ENCODE measurements at places on chromosomes 7 and 10.

GRCh38 chr10:79191951-79192676 is 123.3 kb downstream of the ZMIZ1 start:
- DNase-seq, result peak; percentile 28

DNA sequence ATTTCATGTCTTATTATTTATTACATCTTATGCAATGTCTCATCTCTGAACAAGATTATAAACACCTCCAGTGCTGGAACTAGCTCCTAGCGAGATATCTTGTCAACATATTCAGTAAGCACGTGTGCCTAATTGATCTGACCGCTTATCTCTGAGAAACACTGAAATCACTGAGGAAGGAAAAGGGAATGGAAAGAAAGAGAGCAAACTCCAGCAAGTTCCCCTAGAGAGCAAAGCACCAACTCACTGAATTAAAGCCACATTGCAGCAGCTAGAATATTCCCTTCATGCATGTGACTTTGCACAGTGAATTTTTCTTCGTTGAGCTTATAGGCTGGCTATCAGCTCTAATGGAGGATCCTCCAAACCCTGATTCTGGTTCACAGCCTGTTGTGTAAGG is 177.1 kb upstream of the FRMD4A start:
- DNase-seq, result no peak

- no peak for DNase-seq
Measured at GRCh38 chr7:1225441-1226185, 7.1 kb upstream of the UNCX start.

DNA sequence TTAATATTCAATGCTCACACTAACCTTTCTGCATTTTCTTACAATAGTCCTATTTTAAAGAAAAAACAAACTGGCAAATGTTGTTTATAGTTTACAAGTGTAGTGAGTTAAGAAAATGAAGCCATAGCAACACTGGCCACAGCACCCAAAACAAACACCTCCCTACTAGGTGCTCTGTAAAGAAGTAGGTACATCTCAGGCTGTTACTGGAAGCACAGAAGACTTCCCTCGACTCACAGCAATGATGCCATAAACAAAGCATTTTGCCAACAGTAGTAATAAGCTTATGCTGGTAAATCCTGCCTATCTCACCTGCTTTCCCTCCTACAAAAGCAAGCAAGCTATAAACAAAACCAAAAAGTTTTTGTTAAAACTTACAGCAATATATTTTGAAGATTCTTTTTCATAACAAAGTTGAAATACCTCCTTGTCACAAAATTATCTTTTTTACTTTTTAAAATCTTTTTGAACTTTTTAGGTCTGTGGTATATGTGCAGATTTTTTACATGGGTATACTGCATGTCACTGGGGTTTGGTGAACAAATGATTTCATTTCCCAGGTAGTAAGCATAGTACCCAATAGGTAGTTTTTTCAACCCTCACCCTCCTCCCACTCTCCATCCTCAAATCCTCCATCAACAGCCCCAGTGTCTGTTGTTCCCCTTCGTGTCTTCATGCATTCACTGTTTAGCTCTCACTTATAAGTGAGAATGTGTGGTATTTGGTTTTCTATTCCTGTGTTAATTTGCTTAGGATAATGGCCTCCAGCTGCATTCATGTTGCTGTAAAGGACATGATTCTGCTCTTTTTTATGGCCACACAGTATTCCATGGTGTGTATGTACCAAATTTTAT is 28.4 kb downstream of the COA1 start:
- DNase-seq, result no peak

GRCh38 chr7:197413-198335 is 5.3 kb downstream of the FAM20C start:
- DNase-seq, result no peak
